D721Med (cell line): ENCODE measurements at places on chromosomes 13 and 19.
A peak's percentile ranks its signal among the peaks of the same experiment; 100 is the strongest.

- no peak for DNase-seq
Measured at GRCh38 chr19:6654347-6655310, 15.3 kb downstream of the TNFSF14 start.

DNA sequence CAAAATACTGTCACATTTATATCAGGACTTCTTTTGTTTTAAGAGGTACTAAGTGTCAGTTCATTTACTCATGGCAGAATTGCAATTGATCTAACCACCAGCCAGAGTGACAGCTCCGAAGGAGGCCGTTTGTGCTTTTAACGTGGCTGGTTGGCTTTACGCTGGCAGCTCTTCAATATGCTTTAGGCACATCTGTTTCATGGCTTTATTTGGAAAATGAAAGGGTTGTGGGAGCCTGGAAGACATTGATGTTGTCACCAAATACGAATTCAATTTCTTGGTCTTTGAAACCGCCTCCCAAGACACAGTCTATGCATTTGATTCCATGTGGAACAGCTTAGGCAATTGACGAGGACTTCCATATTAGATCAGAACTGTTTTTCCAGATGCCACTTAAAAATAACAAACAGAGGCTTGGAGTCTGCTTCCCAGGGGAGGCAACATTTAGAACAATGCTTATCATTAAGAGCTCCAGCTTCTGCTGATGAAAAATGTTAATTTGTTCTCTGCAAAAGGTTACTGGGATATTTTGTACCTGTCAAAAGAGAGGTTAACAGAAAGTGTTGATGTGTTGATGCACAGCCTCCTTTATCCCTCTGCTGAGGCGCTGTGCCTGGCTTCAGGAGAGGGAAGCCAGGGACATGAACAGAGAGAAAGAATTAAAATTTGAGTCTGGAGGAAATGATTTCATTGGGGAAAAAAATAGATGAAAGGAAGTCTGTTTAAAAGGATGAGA lies 64.0 kb upstream of the TNFRSF19 start:
- no peak for DNase-seq

DNA sequence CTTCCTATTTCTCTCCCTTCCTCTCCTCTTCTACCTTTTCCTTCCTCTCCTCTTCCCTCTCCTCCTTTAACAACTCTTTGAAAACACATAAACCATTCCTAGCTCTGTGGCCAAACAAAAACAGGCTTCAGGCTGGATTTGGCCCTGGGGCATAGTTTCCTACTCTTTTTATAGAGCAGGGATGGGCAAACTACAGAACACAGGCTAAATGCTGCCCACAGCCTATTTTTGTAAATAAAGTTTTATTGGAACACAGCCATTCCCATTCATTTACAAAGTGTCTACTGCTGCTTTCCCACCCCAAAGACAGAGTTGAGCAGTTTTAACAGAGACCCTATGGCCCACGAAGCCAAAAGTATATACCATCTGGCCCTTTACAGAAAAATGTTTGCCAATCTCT lies 35.4 kb downstream of the LHFPL6 start:
- DNase-seq, result no peak

- DNase-seq, result no peak
Measured at GRCh38 chr19:15672580-15673175, at the start of gene CYP4F12. Gene CYP4F12, plus strand, starts transcription at chr19:15673087. Its CDS starts 443 bp downstream, at chr19:15673530.

GRCh38 chr19:1324806-1325567 lies 39.3 kb downstream of the EFNA2 start:
- no peak for DNase-seq

DNA sequence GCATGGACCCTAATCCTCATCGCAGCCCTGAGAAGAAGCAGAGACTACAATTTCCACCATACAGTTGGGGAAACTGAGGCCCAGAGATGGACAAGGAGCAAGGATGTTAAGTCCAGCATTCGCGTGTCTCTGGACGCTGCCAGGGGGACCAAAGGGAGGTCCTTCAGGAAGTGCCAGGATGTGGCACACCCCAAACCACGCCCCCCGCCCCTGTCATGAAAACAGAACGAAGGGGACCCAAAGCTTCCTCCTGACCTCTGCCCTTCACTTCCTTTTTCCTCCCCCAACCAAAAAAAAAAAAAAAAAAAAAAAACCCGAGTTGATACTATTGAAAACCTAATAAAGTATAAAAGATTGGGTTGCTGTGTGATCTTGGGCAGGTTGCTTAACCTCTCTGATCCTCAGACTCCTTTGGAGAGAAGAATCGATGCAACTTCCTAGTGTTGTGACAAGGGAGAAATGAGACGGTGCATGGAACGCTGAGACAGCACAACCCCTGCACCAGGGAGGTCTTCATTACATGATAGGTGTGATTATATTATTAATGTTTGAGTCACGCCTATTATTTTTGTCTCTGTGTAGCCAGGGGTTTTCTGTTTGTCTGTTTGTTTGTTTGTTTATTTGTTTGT lies 2.7 kb upstream of the ZBTB7A start:
- no peak for DNase-seq

DNA sequence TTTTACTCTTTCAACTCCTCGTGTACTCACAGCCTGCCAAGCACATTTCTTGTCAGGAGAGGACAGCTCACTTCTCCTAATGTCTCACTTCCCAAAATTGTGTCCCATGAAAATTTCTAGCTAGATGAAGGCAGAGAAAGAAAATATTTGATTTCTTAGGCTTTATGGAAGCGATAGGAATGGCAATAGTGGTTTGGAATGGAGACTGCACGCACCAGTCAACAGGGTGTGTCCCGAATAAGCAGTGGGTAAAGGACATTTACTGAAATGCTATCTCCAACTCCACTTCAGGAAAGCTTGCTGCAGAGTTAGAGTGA lies 321 bp upstream of the ZNF222 start:
- DNase-seq, result no peak

GRCh38 chr13:46057256-46058015 lies 4.9 kb upstream of the ZC3H13 start:
- DNase-seq, result no peak

- DNase-seq, result no peak
Measured at GRCh38 chr13:26253262-26253786, 605 bp upstream of the CDK8 start.

DNA sequence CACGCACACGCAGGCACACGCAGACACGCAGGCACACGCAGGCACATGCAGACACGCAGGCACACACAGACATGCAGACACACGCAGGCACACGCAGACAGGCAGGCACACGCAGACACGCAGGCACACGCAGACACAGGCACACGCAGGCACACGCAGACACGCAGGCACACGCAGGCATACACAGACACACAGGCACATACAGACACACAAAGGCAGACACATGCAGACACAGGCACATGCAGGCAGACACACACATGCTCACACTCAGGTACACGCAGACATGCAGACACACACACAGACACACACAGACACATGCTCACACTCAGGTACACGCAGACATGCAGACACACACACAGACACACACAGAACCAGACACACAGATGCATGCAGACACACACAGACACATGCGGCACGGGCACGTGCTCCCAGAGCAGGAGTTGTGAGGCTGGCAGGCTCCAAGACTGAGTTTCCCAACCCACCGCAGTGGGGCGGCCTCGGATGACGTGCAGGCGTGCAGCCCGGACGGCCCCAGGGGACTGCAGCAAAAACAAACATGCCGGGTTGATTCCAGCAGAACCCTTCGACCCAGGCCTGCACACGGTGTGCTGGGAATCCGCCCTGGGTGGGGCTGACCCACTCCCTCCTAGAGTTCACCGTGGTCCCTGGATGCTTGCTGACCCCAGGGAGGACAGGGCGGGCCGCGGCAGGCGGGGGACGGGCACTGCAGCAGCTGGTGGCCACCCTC lies 100.0 kb downstream of the GADD45B start:
- DNase-seq, result no peak

GRCh38 chr13:58085274-58085673 lies 453.7 kb downstream of the PCDH17 start:
- no peak for DNase-seq

GRCh38 chr19:37691881-37692504 lies 27.6 kb downstream of the ZNF607 start:
- peak; percentile 88 for DNase-seq

GRCh38 chr19:33503433-33504057 lies 18.0 kb downstream of the PEPD start:
- no peak for DNase-seq

DNA sequence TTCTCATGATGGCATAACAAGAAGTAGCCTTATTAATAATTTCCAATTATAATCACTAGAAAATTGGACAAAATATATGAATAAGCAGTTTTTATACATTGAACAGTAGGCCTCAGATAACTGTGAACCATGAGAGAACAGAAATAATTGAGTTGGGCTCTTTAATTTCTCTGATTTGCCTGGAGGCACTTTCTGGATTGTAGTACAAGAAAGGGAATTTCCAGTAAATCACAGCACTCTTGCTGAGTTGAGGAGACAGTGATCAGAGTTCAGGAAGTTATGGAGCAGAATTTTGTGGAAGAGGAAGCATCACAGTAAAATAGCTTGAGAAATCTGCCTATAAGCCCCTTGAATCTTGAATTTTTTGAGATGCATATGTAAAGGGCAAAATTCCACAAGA lies 216.2 kb downstream of the MAB21L1 start:
- DNase-seq, result no peak

- no peak for DNase-seq
Measured at GRCh38 chr13:45928843-45929242, 77.3 kb upstream of the SIAH3 start.

GRCh38 chr13:22108979-22109378 lies 438.1 kb downstream of the FGF9 start:
- DNase-seq, result no peak

DNA sequence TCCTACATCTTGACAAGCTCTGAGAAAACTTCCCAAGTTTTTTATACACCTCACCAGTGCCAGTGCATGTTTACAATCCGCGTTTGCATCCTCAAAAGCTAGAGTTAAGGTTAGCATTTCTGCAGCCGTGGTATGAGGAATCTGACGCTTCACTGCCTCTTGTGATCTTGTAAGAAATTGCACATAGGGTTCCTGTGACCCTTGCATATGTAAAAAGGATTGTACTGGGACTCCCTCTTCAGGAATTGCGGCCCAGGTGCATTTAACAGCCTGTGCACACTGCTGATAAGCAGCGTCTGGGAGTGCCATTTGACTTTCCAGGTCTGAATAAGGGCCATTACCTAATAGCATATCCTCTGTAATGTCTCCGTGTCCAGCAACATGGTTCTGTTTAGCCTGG lies 15.3 kb downstream of the FPR3 start:
- no peak for DNase-seq

- no peak for DNase-seq
Measured at GRCh38 chr13:48349525-48349924, 46.0 kb downstream of the RB1 start.

- DNase-seq, result no peak
Measured at GRCh38 chr13:67619351-67619994, 389.3 kb upstream of the PCDH9 start.

DNA sequence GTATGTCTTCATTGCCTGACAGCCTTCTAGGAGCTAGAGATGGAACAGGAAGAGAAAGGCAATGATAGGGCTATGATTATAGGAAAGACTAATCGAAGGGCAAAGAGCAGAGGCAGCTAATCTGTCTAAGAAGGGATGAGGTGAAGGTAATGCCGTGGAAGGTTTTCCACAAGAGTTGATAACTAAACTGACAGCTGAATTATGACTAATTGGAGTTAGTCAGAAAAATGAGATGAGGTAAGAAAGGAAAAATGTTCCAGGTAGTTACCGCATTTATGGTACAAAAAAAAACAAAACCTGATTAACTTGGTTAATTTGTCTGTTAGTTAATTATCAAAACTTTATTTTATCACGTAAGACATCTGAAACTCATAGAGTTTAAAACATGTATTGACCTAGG lies 260.3 kb downstream of the SLITRK6 start:
- no peak for DNase-seq

DNA sequence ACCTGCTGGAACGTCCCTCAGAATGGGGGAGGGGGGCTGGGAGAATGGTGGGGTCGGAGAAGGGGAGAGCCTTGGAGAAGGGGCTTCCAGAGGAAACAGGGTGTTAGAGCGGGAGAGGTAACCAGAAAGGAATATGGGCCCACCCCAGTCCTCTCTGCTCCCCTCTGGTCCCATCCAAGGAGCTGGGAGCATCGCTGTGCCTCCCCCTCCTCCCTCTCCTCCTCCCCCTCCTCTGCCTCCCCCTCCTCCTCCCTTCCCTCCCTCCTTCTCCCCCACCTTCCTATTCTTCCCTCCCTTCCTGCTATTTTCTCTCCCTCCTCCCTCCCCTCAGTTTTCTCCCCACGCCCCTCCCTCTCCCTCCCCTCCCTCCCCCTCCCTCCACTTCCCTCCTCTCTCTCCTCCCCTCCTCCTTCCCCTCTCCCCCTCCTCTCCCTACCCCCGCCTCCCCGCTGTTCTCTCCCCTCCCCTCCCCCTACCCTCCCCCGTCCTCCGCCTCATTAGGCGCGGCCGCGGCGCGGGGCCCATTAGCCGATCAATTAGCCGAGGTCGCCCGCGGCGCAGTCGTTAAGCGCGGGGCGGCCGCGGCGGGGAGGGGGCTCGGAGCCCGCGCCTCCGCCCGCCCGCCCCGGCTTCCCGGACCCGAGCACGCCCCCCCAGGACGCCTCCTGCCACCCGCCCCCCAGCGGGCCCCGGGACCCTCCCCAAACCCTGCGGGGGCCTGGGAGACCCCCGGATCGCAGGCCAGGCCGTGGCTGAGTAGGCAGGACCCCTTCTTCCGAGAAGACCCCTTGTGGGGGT lies 15.4 kb downstream of the TLE5 start:
- DNase-seq, result no peak

DNA sequence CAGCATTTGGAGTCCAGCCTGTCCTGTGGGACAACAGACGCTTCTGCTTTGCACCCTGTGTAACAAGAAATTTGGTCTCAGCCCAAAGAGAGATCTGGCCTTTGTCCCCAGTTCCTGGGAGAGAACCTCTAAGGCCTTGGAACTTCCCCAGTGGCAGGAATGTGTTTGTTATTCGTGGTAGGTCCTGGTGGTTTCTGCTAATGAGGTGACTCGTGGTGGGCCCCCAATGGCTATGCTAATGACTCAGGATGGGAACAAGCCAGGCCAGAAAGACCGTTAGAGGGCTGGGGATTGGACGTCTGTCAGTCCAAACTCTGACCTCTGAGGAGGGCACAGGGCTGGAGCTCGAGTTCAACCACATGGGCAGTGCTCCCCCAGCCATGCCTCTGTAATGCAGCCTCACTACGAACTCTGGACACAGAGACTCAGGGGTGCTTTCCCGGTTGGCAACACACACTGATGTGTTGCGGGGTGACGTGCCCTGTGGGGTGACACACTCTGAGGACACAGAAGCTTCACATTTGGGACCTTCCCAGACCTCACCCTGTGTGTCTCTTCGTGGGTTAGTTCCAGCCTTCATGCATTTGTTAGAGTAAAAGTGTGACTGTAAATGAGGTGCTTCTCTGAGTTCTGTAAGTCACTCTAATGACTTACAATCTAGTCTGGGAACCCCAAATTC lies 38.9 kb downstream of the TEX29 start:
- no peak for DNase-seq

- DNase-seq, result no peak
Measured at GRCh38 chr13:65093357-65093756, 2136.8 kb downstream of the PCDH9 start.

GRCh38 chr13:30880856-30881155 lies 25.3 kb upstream of the MEDAG start:
- DNase-seq, result no peak
